Activated CD8-positive, alpha-beta memory T cell treated with anti-CD3 and anti-CD28 coated beads for 36 hours (primary cell): ENCODE measurements at places on chromosomes 16 and 17. TPM values are rescaled to one million over a fixed set of nuclear protein-coding genes. Genes with fewer than 3 reads are reported as not detected.

KRTAP3-1 gene
- total RNA-seq: not detected

TP53TG3C gene
- not detected for total RNA-seq

CCL23 gene
- total RNA-seq: 0.42 TPM

ZNF23 gene
- 8.7 TPM for total RNA-seq

TEKT3 gene
- total RNA-seq: not detected

NHLRC4 gene
- total RNA-seq: 0.27 TPM

HOXB6 gene
- total RNA-seq: 0.48 TPM

KIF19 gene
- total RNA-seq: 0.19 TPM

HEATR9 gene
- total RNA-seq: 2.3 TPM

PIRT gene
- not detected for total RNA-seq

CRISPLD2 gene
- total RNA-seq: not detected

CTRL gene
- total RNA-seq: 2.7 TPM

GAS2L2 gene
- total RNA-seq: 0.15 TPM

SYNGR3 gene
- 4.6 TPM for total RNA-seq

UTS2R gene
- not detected for total RNA-seq

TLCD1 gene
- 22.0 TPM for total RNA-seq

CHP2 gene
- total RNA-seq: not detected

KRT25 gene
- not detected for total RNA-seq

CDRT15 gene
- total RNA-seq: not detected

BCO1 gene
- not detected for total RNA-seq

SDR42E2 gene
- total RNA-seq: not detected

MRC2 gene
- total RNA-seq: 4.5 TPM

CA5A gene
- not detected for total RNA-seq

ULK2 gene
- total RNA-seq: 6.3 TPM

HOXB2 gene
- total RNA-seq: 13.4 TPM

TMEM238L gene
- not detected for total RNA-seq

SOX8 gene
- total RNA-seq: 0.61 TPM

OR2C1 gene
- total RNA-seq: not detected

DHRS11 gene
- total RNA-seq: 12.8 TPM

CCL11 gene
- total RNA-seq: not detected

ALDOC gene
- total RNA-seq: 36.2 TPM

TBC1D3E gene
- total RNA-seq: not detected

TBC1D3C gene
- 1.1 TPM for total RNA-seq

CSH2 gene
- total RNA-seq: not detected

ACAP1 gene
- total RNA-seq: 241 TPM

TBC1D3H gene
- total RNA-seq: 0.84 TPM

OR3A2 gene
- total RNA-seq: 5.6 TPM

EMC8 gene
- total RNA-seq: 47.3 TPM

DNASE1L2 gene
- total RNA-seq: 1.3 TPM

NUDT7 gene
- total RNA-seq: 4.6 TPM

P2RX5 gene
- 16.5 TPM for total RNA-seq

OR1F1 gene
- total RNA-seq: not detected
